CD4-positive, alpha-beta T cell treated with Interleukin-6 for 4 hours (primary cell): ENCODE measurements at places on chromosomes 3 and 15.

DNA sequence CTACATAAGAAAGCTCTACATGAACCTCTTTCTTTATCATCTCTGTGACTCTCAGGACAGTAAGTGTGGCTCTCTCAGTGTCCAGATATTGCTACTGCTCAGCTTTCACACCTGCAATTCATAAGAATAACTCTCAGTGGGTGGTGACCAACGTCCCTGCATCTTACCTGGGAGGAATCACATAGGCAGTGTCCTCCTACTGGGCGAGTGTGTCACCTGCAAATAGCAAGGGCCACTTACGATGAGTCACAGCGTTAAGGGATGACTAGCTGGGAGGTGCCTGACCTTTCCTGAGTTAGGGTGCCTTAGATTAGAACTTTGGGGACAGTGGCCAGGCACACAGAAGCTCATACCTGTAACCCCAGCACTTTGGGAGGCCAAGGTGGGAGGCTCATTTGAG, 90.8 kb upstream of the C3orf80 start:
- no peak for DNase-seq

DNA sequence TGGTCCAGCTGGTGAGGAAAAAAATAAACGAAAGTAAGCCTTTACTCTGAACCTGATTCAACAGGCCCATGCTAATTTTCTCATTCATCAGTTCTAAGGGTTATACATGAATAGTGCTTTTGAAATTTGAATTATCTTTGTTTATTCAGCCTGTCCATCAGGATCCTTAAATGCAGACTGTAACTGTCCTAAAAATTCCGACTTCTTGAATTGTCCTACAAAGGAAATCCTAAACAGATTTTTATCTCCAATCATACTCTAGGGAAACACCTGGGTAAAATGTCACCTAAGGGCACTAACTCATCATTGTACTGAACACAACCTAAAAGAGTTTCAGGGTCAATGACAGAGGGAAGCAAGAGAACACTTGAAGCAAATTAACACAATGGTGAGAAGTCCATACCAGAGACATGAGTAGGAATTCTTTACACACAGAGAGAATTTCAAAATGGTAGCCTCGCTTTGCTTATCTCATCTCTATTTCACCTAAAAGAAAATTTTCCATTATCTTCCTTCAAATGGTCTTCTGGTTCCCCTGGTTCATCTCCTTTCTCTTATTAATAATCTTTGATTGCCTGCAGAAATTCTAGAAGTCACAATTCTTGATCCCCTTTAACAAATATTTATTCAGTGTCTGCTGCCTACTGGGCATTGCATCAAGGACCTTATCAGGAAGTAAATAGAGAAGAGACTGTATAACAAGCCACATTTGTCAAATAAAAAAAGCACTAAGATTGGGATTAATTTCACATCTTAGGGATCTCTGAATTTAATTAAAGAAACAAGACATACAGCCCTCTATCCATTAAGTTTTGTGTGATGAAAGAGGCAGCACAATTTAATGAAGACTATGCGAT, 182.7 kb downstream of the MEIS2 start:
- DNase-seq = no peak

- peak; percentile 37 for DNase-seq
Observed at GRCh38 chr15:70424937-70425411, 327.3 kb upstream of the TLE3 start.

GRCh38 chr3:16309558-16309957, 44.5 kb downstream of the OXNAD1 start:
- DNase-seq = peak; percentile 71

GRCh38 chr15:40320931-40321371, 2.5 kb upstream of the INAFM2 start:
- DNase-seq = peak; percentile 70

DNA sequence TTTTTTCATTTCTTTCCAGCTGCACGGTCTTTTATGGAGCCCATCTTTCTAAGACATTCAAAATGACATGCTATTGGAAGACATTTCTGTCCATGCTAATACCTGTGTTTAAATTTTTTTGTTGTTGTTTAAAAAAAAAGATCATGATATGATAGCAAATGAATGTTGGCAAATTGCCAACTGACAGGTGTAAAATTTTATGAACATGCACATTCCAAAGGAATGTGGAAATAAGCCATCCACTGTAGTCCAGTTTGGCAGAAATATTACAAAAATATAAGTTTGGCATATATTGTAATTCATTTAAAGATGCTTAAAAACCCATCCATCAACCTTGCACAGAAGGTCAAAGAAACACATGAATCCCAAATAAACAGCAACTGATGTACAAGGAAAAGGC, 75.6 kb upstream of the WNT5A start:
- no peak for DNase-seq
